Choroid plexus epithelial cell (primary cell): ENCODE measurements at places on chromosomes 7 and 10.

GRCh38 chr10:34781711-34782110 lies 33.4 kb downstream of the PARD3 start:
- no peak for DNase-seq

DNA sequence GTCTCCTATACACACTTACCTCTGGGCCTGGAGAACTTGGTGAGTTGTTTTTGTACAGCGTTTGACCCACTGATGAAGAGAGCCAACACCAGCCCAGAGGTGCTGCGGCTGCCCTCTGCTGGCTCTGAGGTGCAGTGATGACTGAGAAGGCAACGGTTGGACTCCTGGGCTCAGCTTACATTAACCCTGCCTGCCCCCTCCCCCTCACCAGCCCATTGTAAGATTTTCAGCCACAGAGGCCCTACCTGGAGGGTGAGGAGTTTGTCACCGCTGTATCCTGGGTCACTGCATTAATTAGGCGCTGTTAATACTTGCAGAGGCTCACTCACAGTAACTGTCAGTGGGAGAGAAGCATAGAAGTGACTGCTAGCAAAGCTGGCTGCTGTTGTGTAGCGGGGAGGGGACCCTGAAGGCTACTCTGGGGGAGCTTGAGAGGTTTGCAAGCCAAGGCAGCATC lies 19.0 kb upstream of the ANKRD2 start:
- peak; percentile 84 for DNase-seq

- no peak for DNase-seq
Observed at GRCh38 chr7:22316914-22317313, 40.0 kb downstream of the RAPGEF5 start.

DNA sequence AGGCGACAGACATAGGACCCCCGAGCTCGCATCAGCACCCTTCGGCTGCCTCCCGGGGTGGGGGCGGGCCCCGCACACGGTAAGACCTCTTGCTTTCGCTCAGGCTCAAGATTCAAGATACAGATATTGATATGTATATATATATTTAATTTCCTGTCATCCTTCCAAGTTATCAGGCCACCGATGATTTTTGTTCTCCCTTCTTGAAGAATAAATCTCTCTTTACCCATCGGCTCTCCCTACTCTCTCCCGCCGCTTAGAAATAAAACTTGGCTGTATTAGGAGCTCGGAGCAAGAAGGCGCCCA lies 603 bp downstream of the ADRA2A start:
- peak; percentile 12 for DNase-seq

- DNase-seq: no peak
Observed at GRCh38 chr7:17668122-17668521, 272.2 kb downstream of the SNX13 start.

- peak; percentile 21 for DNase-seq
Observed at GRCh38 chr10:3692387-3692999, 92.5 kb downstream of the KLF6 start.

DNA sequence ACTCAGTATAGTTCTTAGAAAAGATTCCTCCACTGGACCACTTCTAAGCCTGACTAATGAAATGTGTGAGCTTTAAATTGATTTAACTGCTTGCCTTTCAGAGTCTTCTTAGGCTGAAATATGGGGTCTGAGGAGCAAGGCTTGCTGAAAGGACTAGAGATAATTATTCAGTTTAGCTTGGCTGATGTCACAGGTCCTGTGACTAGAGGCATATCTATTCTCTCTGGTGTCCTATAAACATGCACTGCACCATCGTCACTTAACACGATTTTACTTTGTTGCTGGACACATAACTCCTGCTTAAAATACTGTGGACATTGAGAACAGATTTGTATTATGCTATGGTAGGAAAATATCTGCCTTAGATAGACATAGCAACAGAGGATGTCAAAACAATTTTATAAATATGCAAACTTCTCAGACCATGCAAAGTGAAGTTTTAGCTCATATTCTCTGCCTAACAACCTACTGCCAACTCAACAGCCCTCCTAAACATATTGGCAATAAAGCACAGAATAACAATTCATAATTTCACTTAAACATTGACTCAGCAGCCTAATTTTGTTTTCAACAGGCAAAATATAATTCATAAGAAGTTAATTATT lies 80.2 kb downstream of the RNF133 start:
- DNase-seq: no peak

- DNase-seq: no peak
Observed at GRCh38 chr10:78578929-78579328, 489.8 kb upstream of the ZMIZ1 start.

GRCh38 chr7:97555857-97556421 lies 175.9 kb upstream of the TAC1 start:
- no peak for DNase-seq

- no peak for DNase-seq
Observed at GRCh38 chr7:128959296-128959695, 21.6 kb downstream of the IRF5 start.
